ENCODE measurements at places on chromosomes 2 and 18.

GRCh38 chr2:65666156-65666725 lies 233.8 kb upstream of the SPRED2 start:
- DNase-seq = no peak

DNA sequence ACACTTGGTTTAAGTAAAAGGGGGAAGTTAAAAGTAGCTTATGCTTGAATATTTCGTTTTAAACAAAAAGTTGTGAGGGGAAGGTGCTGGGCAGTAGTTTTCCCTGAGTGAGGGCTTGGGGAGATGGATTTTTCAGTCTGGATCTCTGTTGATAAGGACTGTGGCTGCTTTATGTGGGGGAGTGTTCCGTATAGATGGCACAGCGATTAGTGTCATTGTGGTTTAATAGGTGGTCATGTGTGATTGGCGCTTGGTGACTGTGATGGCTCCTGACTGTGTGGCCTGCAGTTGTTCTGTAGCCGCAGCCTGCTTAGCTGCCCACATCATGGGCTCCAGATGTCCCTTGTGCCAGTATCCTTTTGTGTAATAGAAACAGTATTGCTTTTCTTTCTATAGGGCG lies 156.2 kb downstream of the WDSUB1 start:
- no peak for DNase-seq

DNA sequence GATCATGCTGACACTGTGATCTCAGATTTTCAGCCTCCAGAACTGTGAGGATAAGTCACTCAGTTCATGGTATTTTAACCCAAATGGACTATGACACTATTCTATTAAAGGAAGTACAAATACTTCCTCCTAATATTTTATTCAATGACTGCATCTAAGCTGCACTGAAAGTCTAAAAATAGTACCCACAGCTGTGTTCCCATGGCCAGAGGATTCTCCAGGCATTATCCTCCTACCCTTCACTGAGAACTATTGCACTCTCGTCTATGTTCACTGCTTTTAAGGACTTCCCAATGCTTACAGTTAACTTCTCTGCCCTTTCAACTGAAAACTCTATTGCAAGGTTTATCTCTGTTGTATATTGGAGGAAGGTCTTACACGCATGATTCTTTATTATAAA lies 15.2 kb downstream of the LRATD1 start:
- no peak for DNase-seq

- no peak for DNase-seq
These were observed 22.8 kb downstream of the ADRA2B start for GRCh38 chr2:96093528-96093927.

DNA sequence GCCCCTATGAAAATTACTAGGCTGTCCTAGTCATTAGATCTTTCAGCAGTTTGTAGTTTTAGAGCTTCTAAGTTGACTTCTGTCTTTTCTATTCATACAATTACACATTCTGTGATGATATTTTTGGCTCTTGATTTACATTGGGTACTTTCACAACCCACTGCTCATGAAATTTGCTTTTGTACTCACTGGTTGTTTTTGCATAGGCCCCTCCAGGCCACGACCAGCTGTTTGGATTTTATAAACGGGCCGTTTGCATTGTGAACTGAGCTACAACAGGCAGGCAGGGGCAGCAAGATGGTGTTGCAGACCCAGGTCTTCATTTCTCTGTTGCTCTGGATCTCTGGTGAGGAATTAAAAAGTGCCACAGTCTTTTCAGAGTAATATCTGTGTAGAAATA lies 193.8 kb downstream of the RPIA start:
- DNase-seq = no peak

GRCh38 chr2:98458207-98458606 lies 13.5 kb downstream of the INPP4A start:
- no peak for DNase-seq

DNA sequence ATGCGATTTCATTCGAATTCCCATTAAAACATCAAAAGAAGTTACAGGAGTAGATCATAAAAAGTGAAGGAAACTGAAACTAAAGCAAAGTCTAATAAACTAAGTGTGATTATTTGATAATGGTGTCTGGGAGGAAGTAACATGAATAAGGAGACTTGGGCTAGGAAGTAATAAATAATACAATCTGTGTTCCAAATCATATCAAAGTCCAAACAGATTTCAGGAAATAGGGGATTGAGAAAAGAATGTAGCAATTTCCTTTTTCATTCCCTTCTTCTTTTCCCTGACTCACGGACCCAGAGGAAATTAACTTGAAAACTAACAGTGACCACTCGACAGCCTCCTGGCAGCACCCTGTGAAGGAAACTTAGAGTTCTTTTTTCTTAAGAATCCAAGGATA lies 758.4 kb upstream of the GCFC2 start:
- no peak for DNase-seq

DNA sequence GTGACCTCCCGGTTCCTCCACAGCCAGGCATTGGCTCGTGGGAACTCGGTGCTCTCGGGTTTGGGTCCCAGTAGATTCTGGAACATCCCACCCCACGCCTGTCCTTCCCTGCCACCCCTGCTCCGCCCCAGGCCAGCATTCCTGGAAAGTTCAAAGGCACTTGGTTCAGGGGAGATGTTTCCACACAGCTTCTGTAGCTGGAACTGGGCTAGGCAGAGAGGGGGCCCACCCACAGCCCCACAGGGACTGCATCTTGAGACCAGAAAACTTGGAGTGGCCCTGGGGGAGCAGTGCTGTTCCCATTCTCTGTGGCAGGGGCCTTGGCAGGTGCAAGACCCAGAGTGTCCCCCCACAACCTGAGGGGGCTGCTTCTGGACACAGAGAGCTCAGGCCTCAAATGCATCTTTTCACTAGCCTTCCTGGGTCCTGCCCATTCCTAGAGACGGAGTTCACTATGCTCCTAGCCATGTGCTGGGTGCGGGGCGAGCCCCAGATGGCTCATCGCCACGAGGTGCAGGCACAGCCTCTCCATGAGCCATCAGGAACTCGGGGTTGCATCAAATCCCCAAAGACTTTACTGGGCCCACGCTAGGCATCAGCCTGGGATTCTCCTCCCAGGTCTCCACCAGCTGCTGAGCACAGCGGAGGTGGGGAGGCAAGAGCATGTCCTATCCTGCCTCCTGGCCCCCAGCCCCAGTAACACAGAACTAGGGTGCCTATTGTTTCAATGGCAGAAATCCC lies 68.7 kb downstream of the ZFP36L2 start:
- DNase-seq = no peak

GRCh38 chr18:31835528-31836133 lies 75.0 kb upstream of the SLC25A52 start:
- no peak for DNase-seq

DNA sequence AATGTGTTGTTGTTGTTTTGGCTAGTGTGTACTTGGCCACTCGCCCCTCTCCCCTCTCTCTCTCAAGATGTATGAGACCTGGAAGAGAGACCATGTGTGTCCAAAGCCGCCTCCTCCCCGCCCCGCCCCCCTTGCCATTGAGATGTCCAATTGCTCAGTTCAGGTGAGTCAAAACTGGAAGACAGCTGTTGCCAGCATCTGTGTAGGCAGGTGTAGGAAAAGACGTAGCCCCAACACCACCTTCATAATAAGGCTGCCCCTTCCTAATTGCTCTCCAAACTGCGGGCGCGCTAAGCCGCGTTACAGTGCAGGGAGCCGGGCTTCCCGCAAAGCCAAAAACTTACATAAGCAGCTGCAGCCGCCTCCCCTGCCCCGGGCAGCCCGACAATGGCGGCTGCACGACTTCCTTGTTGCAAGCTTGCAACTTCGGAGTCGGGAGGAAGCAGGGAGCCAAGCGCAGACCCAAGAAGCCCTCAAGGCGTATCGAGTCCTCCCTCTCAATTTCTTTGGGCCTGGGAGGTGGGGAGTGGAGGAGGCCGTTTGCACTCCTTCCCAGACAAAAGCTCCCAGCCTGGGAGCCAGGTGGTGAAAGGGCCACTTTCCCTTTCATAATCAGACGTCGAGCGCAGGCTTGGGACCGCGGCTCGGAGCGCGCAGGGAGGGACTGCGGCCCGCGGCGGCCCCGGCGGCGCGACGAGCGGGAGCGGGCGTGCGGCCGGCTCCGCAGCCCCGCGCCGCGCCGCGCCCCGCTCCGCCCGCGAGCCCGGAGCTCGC lies 882 bp downstream of the ZBTB14 start:
- no peak for DNase-seq

DNA sequence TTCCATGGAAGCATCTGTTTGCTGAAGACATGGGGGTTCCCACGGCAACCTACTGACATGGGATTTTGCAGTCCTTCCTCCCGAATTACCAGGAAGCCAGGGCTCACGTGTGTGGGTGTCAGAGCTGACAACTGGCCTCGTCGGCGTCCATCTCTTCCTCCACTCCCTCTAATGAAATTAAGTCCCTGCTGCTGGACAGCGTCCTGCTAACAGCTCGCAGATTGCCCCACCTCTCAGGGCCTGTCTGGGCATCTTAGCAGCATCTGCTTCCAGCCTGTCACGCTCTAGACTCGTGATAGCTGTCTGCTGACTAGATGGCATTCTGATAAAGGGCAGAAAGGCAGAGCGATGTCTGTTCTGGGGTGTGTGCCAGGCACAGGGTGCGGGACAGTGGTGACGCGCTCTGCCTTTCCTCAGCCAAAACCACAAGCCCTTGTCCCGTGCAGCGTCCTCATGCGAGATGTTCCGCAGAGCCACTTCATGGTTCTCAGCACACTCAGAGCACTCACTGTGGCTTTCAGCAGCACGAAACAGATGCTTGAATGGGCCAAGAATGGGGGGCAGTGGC lies 161.1 kb downstream of the ARL4C start:
- no peak for DNase-seq

DNA sequence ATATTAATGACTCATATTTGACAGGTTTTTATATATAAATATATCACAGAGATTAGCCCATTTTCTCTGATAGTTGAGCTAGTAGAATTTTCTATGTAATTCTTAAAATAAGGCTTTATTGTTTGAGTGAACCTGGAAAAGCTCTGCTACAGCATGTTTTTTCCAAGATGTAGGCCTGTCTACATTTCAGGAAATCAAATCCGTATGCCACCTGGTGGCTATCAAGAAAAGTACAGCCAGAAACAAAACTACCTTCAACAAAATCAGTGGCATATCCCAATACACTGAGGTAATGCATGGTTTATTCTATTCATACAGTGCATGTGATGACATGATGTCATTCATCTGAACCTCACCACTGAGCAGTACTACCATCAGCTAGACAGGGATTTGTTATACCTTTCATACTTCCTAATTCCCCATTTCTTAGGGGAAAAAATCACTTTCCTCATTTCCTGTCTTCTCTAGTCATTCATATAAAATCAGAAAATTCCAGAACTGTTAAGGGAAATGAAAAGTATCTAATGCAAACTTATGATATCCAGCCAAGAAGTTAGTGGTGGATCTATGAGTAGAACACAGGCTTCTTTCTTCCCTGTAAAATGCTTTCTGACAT lies 310.4 kb upstream of the SYT4 start:
- no peak for DNase-seq

DNA sequence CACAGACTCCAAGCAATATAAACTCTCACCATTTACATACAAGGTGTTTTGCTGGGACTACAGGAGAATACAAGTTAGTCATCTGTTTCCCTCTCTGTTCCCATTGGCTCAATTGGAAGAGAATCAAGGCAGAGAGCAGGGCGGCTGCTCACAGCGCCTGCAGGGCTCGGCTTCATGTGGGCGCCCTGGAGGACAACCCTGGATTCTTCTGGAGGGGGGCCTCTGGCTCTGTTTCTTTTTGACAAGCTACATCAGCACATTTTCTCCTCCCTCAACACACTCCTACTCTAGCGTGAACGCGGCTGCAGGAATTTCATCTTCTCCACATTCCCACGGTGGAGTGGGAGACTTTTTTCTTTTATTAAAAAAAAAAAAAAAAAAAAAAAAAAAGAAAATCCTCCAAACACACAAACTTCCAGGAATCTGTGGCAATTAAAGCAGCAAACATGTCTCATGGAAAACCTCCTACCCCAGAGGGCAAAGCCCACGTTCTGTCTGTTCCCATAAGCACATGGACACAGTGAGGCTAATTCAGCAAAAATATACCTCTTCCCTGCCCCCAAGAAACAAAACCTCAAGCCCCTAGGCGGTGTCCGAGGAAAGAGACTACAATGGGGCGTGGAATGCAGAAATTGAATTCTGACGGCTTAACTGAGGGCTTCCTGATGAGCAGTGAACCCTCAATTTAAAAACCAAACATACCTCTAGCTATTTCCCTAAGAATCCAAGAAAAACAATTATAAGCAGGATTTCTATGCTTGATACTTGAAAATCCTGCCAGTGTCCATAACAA lies 50.6 kb downstream of the PARD6G start:
- no peak for DNase-seq

DNA sequence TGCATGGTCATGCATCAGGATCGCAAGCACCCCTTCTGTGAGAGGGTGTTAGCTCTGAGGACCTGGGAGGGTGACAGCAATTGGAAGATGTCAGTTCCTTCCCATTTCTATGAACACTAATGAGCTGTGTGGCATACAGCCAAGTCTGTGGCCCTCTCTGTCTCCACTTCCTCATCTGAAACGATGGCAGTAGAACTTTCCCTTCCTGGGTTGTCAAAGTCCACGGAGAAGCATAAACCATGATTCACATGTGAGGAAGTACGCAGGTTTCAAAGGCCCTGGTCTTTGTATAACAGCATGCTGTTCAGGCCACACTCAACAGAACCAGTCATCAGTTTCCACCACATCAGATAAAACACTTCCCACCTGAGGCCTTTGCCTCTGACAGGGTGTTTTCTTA lies 167.4 kb upstream of the RAB6C start:
- DNase-seq = no peak

- DNase-seq = no peak
These were observed 112.9 kb upstream of the ATP8B1 start for GRCh38 chr18:57915865-57916582.

GRCh38 chr18:25669741-25670140 lies 317.8 kb upstream of the ZNF521 start:
- no peak for DNase-seq

DNA sequence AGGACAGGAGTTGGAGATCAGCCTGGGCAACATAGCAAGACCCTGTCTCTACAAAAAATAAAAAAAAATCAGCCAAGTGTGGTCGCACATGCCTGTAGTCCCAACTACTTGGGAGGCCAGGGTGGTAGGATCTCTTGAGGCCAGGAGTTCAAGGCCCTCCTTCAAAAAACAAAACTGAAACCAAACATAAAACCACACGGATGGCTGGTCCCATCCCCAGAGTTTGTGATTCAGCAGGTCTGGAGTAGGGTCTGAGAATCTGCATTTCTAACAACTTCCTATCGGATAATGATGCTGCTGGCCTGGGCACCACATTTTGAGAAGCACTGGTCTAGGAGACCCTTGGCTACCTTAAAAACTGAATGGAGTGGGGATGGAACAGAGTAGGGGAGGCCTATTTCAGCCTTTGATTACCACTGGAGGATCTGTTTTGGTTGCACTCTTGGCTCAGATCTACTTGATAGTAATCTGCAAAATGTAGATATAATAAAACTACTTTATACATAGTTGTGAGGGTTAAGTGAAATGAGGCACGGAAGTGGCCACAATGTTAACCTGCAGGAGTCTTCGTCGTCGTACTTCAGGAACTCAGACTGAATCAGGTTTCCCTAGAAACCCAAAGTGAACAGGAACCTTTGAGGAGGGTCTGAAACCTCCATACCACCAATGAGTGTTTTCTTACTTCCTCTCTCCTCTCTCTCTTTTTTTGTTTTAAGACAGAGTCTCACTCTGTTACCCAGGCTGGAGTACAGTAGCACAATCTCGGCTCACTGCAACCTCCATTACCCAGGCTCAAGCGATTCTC lies 25.5 kb upstream of the NFE2L2 start:
- no peak for DNase-seq
